Retina (tissue), 1 donor: ENCODE measurements at places on chromosomes 11 and 22.

- DNase-seq: no peak
Measured at GRCh38 chr11:75762885-75763284, 5.7 kb upstream of the DGAT2 start.

GRCh38 chr11:86981777-86982540, 26.8 kb upstream of the FZD4 start:
- no peak for DNase-seq

DNA sequence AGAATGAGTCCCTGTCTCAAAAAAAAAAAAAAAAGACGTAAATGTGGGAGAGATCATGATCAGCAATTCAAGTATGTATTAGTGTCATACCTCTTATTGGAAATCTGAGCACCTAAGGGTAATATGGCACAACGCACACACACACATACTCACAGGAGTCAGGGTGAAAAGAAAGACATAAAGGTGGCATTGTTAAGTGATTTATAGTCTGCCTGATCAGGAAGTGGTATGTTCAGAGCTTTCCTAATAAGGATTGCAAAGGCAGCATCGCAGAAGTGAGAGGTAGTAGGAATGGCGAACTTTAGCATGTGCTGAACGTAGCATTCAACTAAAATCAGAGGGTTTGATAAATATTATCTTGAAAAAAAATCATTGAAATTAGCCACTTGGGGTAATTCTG, 854.3 kb downstream of the METTL15 start:
- no peak for DNase-seq

- DNase-seq: peak; percentile 87
Measured at GRCh38 chr11:125494974-125495725, 915 bp downstream of the FEZ1 start.

GRCh38 chr22:40330615-40331014, 15.7 kb upstream of the ADSL start:
- DNase-seq: no peak

DNA sequence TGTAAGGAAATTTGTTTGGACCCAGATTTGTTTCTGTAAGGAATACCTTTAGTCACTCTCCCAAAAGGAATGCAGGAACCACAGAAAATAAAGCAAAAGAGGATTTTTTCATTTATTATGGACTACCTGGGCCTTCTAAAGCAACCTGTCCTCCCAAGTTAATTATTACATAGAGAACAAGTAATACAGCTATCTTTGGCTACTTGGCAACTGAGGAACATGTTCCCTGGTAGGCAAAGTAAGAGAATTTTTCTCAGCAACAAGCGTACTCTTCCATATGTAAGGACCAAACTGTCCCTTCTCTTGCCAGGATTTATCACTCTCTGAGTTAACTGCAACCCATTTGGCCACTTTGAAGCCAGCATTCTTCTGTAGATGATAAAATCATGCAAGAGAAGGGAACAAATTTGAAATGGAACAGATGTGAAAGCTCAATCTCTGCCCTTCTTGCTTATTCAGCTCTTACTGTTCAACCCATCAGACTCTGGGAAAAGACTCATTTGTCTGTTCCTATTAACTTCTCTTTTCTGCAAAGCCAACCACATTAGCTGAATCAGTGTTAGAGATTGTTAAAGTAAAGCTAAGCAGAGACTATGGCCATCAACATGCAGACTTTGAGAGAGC, 190.2 kb downstream of the SWAP70 start:
- DNase-seq: no peak

DNA sequence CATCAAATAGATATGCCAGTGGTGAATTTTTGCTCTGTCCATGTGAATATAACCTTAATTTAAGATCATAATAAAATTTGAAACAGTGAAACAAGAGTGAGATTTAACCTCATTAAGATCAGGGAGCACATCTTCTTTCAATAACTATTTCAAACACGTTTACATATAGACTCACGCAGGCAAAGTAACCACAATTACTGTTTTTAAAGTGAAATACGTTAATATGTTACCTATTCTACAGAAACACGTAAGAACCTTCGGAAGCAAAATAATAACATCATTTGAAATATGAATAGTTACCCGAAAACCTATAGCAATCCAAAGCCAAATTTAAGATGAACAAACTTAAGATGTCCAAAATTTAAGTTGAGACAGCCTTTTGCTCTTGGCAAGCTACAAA, 136.2 kb upstream of the ZC3H12C start:
- DNase-seq: no peak

- peak; percentile 40 for DNase-seq
Measured at GRCh38 chr11:134413826-134414731, 2.0 kb upstream of the B3GAT1 start.

DNA sequence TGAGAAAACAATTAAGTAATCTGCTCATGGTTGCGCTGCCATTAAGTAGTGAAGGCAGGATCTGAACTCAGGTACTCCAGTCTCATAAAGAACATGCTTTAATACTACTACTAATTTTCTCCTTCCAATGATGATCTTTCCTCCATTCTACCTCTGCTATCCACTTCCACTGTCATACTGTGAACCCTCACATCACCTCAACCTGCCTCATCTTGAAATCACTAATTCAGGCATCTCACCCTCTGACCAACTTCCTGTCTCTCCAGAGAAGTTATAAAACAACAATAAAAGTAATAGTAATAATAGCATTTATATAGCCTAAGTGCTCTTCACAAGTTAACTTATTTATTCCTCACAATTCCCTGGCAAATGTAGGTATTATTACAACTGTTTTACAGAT, 57.1 kb upstream of the PSMA1 start:
- DNase-seq: no peak

GRCh38 chr11:19447150-19447566, 206.4 kb upstream of the E2F8 start:
- DNase-seq: no peak

- DNase-seq: no peak
Measured at GRCh38 chr11:11312738-11313137, 40.3 kb downstream of the CSNK2A3 start.

GRCh38 chr22:32707971-32708370, 93.5 kb upstream of the TIMP3 start:
- no peak for DNase-seq

DNA sequence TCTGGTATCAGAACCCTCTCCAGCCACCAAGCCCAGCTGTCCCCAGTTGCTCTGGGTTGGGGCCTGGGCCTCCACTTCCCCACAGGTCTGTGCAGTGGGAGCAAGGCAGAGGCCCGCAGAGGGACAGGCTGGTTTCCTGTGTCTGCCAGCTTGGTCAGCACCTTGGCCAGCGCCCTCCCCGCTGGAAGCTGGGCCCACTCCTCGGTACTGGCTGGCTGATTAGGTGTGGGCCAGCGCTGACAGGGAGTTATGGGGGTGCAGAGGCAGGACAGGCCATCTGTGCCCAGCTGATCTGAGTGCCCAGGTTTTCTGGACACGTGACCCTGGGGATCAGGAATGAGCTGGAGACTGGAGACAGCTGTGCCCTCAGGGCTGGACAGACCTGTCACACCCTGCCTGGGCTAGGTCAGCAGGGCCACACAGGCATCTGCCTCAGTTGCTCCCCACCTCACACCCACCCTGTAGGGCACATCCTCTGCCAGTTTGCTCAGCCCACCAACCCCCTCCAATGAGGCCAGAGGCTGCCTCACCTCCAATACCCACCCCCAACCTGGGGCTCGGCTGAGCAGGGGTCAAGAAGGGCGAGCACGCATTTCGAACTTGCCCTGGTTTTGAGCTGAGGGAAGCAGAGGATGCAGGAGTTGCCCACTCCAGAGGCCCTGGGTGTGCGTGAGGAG, 175.3 kb downstream of the IGLL1 start:
- DNase-seq: peak; percentile 62

DNA sequence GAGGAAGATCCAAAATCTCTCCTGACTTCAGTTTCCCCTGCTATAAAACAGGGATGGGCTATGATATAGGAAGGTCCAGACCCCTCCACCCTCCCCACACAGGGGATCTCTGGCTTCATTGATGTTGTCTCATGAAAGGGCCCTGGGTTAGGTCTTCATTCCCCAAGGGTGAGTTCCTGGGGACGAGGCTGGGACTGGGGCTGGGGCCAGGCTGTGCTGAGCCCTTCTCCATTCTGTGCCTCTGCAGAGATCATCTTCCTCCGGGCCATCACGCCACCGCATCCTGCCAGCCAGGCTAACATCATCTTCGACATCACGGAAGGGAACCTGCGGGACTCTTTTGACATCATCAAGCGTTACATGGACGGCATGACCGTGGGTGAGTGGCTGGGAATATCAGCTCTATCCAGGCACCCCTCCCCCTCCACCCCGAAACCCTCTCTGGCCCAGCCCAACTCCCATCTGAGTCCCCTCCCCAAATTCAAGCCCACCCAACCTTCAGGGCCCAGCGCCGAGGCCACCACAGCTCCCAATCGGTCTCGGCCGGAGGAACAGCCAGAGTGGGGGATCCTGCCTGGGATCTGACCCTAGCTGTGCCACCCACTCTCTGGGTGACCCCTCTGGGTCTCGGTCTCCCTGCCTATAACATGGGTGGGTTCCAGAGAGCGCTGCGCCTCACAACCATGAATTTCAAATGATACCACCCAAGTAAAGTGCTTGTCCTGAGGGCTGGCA, 74.2 kb downstream of the FBLN1 start:
- DNase-seq: no peak

DNA sequence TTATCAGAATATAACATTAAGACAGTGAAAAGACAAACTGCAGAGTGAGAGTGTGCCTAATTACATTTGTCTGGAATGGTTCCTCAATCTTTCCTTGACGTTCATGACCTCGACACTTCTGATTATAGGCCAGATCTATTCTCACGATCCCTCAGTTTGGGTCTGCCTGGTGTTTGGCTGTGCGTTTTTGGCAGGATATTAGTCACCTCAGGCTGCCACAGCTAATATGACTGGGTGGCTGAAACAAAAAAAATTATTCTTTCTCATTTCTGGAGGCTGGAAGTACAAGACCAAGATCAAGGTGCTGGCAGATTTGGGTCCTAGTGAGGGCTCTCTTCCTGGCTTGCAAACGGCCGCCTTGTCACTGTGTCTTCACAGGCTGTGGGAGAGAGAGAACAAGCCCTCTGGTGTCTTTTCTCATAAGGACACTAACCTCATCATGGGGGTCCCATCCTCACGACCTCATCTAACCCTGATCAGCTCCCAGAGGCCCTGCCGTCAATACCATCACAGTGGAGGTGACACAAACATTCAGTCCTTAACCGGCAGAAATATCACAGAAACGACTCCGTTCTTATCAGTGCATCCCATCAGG, 23.2 kb downstream of the IFITM10 start:
- DNase-seq: no peak

DNA sequence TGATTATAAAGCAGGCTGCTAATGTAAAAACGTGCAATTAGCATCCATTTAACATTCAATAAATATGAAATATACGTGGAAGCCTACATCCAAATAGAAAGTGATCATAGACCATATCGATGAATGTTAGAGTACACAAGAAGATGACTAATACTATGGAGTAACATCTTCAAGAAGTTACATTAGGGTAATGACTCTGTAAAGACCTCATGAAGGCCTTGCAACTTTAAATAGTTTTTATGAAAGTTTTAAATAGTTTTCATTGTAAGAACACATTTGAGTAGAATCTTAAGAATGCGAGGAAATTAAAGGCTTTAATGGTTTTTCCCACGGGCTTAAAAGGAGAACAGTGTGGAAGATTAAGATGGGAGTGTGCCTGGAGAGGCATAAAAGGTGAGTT, 1.4 kb downstream of the TRIM34 start:
- no peak for DNase-seq

- DNase-seq: peak; percentile 67
Measured at GRCh38 chr11:77547863-77548551, 41.7 kb upstream of the AQP11 start.

DNA sequence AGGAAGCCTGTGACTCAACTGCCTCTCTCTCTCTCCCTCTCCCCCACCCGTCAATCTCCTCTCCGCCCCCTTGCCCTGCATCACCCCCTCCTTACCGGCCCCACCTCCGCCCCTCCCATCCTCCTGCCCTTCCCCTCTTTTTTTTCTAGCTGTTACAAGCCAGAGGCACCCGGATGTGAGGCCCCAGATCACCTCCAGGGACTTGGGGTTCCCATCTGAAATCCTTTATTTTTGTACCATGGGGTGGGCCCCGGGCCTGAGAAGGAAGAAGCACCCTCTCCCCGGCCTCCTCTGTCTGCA, 10.8 kb downstream of the KCTD17 start:
- DNase-seq: no peak

DNA sequence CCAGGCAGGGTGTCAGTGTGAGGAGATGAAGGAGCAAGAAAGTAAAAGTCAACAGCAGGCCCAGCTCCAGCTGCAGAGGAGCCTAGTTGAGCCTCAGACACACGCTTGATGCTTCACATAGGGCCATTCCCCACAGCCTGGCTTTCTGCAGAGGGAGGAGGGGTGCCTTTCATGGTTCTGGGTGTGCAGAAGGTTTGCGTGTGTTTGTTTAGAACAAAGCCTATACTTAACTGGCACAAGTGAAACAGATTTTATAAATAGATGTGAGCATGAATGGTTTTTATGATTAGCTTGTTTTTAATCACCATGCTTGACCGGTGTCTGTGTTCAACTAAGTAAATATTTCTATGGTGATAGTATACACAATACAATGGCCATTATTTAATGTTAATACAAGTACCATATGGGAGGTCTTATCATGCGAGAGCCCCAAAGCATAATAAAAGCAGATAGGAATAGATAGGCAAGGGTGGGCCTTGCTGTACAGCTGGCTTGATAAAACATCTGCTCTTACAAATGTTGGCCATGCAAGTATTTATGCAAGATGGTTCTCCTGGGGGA, 290.2 kb downstream of the ETS1 start:
- no peak for DNase-seq

DNA sequence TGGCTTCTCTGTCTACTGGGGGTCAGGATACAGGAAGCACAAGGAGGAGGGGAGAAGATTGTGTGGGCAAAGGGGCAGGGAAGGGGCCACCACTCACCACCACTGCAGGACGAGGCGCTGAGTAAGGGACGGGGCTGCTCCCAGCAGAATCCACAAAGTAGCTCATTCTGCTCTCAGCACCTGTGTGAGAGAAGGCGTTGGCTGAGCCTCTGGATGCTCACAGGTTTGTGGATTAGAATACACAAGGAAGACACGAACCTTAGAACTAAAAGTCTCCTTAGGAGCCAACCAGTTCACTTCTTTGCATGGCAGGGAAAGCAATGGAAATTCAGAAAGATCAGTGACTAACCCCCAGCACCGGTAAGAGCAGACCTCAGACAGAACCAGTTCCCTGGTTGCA, 14.4 kb downstream of the ETS1 start:
- DNase-seq: no peak

- no peak for DNase-seq
Measured at GRCh38 chr11:97856666-97857065, 1164.1 kb upstream of the CNTN5 start.

DNA sequence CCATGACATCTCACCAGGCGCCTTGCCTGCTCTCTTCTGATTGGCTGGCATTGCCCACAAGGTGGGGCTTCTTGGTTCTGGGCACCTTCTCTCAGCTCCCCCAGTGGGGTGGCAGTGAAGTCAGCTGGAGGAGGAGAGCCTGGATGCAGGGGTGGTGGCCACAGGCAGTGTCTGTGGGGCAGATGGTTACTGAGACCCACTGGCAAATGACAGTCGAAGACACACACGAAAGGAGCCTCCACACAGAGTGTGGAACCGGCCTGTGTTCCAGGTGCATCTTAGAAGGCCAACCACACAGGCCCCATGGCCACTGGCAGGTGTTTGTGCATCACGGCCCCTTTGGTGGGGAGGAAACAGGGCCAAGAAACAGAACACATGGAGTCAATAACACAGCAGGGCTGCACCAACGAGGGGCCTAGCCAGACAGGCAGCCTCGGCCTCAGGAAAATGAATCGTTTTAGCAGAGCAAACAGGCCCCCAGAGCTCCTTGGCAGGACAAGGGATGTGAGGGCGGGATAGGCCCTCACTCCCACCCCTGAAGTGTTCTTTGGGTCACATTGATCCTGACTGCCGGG, 683.4 kb downstream of the TBC1D22A start:
- DNase-seq: no peak
